ENCODE measurements at places on chromosomes 7 and 10. TPM values are rescaled to one million over a fixed set of nuclear protein-coding genes. Genes with fewer than 3 reads are reported as not detected.

ERVW-1 gene
- polyA plus RNA-seq: 0.83 TPM

FBXL13 gene
- 2.9 TPM for polyA plus RNA-seq

NEUROG3 gene
- polyA plus RNA-seq: not detected

SEMA3A gene
- polyA plus RNA-seq: 15.6 TPM

GRCh38 chr10:108070789-108071188, 906.3 kb upstream of the SORCS1 start:
- no peak for DNase-seq

DNA sequence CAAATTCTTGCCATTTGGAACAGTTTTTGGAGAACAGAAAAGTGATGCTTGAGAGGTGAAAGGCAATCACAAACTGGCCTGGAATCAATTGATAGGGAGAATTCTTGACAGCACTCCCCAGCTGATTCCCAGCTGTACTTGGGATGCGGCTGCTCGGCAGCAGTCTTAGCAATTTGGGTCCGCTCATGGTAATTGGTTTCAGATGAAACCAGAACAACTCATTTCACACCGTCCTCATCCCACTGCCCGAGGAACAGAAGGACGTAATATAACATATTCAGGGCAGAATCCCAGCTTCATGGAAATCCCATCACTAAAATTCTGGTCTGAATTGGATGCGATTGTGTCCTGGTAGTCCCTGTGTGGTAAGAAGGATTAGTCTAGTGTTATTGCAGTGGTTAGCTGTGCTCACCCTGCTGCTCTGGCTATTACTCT, 223.3 kb upstream of the FERD3L start:
- no peak for DNase-seq

DNA sequence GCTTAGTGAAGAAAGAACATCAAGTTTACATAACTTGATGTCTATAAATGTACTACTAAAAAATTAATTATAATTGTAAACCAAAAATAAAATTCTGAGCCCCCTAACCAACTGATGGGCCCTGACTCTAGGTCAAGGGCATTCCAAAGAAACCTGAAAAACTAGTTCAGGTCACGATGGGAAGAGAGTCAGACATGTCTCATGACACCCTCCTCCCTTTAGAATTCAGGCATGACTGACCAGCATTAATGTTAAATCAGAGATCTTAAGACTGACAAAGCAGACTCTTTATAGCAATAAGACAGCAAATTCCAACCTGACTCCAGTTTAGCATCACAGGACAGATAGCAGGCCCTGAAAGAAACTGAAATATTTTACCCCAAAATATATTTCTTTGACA, 21.6 kb upstream of the OTUD1 start:
- no peak for DNase-seq

- DNase-seq: peak; percentile 72
Observed at GRCh38 chr10:50470798-50471582, 152.8 kb downstream of the SGMS1 start.

DNA sequence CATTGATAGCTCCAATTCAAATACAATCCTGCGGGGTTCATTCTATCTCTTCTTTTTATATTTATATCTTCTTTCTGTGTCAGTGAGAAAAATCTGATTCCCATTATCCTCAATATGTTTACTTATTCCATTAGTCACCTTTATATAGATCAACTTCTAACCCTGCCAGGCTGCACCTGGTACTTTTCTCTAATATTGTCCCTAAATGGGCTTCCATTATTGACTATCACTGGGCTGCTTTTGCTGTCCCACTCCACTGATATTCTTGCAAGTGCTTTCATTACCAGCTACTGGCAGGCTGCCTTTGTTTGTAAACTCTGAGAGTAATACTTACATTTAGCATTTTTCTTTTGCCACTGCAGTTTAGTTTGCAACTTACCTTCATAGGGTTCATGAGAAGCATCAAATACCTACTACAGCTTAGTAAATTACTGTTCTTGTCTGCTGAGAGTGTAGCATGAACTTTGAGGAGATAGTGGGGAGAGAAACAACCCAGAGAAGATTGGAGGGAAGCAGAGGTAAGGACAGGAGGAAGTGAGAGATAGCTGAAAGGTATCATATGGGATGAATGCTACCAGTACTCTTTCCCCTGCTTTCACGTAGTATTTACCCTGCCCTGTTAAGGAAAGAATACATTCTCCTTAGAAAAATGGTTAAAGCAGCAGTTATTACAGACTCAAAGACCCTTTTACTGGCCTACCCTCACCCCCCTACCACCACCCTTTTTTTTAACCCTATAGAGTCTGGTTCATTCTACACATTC, 119.1 kb downstream of the PHTF2 start:
- no peak for DNase-seq

- DNase-seq: no peak
Observed at GRCh38 chr10:30247704-30248103, 101.4 kb downstream of the MTPAP start.

DNA sequence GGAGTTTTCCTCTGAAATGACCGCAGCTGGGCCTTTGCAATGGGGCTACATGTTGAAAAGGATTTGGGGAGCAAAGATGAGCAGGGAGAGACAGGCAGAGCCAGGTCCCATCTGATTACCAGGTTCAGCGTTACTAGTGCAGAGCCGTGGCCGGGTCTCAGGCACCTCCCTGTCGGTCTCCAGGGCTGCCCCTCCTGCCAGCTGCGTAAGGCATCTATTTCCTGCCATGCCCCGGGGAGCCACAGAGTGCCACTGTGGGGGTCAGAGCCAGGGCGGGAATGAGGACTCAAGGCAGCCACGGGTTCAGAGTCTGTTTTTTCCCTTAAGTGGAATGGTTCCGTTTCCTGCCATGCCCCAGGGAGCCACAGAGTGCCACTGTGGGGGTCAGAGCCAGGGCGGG, 382.6 kb upstream of the SHH start:
- DNase-seq: no peak

DNA sequence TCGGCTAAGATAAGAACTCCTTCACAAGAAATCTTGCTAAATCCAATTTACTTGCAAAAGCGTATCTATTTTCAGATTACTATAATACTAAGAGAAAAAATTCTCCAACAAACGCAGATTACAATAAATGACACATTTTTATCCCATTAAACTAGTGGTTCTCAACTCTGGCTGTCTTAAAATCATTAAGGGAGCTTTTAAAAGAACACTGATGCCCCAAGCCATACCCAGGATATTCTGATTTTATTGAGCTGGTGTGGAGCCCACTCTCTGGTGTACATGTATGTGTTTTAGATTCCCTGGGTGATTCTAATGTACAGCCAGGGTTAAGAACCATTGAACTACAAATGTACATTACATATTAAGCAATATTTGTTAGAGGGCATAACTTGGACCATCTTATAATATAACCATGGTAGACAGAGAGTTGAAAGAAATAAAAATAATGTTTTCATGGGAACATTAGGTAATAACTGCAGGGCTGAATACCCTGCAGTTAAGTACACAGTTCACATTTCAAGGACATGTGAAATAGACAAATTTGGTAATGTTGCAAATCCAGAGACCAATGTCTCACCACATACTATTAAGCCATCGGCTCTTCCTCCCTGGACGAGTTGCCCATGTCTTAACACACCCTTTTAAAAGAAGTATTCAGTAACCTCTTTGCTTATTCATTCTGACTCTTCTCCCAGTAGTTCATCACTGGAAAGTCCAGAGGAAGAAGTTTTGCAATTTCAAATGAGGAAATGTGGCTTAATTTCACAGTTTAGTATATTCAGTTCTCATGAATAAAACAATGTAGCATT, 6.2 kb downstream of the GSAP start:
- DNase-seq: no peak

GRCh38 chr7:134307320-134307719, 9.4 kb downstream of the SLC35B4 start:
- no peak for DNase-seq

- DNase-seq: no peak
Observed at GRCh38 chr10:129418496-129419225, 48.4 kb upstream of the MGMT start.
